Activated CD4-positive, alpha-beta T cell treated with anti-CD3 and anti-CD28 coated beads for 48 hours (primary cell): ENCODE measurements at places on chromosomes 5 and 9.

- no peak for DNase-seq
Measured at GRCh38 chr5:112733586-112733985, 4.1 kb upstream of the APC start.

DNA sequence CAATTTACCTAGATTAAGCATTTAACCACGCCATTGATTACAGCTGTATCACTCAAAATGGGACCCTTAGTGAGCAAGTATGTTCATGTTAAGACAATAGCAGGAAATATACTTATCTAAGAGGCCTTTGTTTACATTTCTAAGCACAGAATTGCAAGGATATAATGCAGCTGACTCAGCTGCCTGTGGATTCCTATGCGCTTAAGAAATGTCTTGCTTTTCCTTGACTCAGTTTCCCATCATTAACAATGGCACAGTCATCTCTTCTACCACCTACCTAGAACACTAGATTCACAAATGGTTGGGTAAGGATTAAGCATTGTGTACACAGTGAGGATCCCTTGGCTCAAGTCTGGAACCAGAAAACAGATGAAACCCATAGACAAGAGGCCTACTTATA is 163.8 kb downstream of the TSSK1B start:
- DNase-seq = no peak

DNA sequence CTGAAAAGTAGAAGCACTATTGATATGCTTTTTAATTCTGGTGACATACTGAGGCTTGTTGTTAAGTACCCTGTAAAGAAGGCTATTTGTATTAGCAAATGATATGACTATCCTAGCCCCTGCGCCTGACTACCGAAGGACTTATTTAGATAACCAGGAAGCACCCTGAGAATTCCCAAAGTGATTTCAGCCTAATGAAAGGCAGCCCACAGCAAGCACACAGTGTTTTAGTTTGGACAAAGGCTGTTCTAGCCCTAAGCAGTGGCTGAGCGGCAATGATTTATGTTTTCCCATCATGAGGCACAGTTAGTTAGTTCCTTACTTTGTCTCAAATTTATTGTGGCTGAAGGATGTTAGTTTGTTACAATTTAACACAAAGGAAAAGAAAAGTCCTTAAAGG is 235.3 kb downstream of the KCTD16 start:
- DNase-seq = no peak

GRCh38 chr9:129523943-129524581 is 96.8 kb downstream of the C9orf50 start:
- no peak for DNase-seq

GRCh38 chr5:1801967-1802295 is 724 bp downstream of the NDUFS6 start:
- DNase-seq = peak; percentile 22

- DNase-seq = no peak
Measured at GRCh38 chr9:4829969-4830368, 37.2 kb downstream of the RCL1 start.

- no peak for DNase-seq
Measured at GRCh38 chr5:59873113-59873512, 20.4 kb downstream of the PDE4D start.

DNA sequence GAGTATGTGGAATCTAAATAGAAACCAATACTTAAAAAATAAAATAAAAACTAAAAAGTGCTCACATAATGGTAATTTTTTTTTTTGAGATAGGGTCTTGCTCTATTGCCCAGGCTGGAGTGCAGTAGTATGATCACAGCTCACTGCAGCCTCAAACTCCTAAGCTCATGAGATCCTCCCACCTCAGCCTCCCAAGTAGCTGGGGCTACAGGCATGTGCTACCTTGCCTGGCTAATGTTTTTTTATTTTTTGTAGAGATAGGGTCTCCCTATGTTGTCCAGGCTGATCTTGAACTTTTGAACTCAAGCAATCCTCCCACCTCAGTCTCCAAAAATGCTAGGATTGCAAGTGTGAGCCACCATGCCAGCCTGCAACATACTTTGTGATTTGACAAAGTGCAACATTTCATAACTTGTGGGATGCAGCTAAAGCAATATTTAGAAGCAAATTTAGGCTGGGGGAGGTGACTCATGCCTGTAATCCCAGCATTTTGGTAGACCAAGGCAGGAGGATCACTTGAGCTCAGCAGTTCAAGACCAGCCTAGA is 18.4 kb downstream of the AP3B1 start:
- no peak for DNase-seq

DNA sequence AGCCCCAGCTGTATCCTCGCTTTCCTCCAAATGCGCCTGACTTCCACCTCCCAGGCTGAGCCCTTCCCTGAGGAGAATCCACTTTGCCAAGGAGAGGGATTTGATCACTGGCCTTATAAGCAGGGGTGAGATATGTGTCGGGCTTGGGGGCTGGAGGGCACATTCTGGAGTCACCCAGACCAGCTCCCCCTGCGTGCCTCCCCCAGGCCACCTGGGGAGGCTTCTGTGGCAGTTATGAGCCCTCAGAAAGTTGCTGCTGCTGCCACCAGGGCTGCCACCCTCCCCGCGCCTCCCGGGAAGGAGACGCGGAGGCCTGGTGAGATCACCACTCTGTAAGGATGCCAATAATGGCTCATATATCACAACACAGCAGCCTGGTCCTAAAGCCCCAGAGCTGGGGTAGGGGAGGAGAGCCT is 211.5 kb downstream of the PAPPA start:
- no peak for DNase-seq

GRCh38 chr5:11733185-11733839 is 170.9 kb downstream of the CTNND2 start:
- DNase-seq = no peak

DNA sequence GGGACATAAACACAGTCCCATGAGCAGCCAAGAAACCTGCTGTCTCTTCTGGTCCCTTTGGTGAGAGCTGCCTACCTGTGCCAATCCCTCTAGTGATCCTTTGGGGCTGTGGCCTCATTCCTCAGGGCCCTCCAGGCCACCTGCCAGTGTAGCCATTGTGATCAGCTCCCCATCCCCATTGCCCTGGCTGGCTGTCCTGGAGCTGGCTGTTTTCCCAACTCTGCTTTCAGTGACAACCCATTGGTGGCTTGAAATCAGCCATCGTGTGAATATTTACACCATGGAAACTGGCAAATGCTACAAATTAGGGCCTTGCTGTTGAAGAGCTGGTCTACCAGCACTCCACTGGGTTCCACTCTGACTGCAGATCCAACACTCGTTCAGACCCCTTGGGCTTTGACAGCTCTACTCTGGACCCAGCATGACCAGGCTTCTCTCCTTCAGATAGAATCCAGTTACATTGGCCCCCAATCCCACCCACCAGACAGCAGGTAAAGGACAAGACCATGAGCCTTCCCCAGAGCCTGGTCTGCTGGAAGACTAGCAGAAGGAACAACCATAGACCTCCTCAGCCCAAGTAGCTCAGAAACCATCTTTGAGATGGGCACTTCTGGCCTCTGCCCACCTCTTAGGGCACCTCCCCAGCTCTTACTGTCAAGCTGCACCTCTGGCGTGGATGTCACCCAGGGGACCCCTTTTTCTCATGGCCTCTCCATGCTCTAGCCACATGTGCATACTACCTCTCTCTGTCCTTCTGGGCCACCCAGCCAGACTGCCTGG is 69.2 kb upstream of the NEK6 start:
- no peak for DNase-seq

- no peak for DNase-seq
Measured at GRCh38 chr5:125890511-125890931, 532.7 kb upstream of the GRAMD2B start.

GRCh38 chr5:112996830-112997374 is 20.3 kb downstream of the DCP2 start:
- no peak for DNase-seq

GRCh38 chr9:129549684-129550083 is 71.2 kb downstream of the C9orf50 start:
- DNase-seq = no peak

- DNase-seq = no peak
Measured at GRCh38 chr5:59103303-59103702, 520.4 kb downstream of the RAB3C start.

DNA sequence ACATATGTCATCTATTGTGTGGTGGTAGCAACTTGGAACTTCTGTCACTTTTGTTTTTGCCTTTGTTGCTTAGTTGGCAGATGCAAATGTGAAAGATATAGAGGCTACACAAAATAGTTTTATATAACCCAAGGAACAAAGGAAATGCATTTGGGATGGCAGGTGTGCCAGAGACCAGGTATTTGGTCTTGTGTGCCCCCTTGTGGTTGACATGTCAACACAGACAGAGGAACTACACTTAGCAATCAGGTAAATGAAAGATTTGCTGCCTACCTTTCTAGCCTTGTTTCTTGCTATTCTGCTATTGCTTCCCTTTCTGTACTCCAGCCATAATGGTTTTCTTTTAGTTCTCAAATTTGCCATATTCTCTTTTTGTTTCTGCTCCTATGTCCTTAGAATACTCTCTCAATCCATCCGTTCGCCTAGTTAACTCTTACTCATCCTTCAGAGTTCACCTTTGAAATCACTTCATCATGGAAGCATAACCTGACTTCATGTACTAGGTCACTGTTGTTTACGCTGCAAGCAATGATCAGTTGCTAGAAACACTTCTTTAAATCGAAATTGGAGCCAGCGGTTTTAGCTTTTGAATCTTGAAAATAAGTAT is 119.5 kb downstream of the TRPM3 start:
- peak; percentile 3 for DNase-seq

DNA sequence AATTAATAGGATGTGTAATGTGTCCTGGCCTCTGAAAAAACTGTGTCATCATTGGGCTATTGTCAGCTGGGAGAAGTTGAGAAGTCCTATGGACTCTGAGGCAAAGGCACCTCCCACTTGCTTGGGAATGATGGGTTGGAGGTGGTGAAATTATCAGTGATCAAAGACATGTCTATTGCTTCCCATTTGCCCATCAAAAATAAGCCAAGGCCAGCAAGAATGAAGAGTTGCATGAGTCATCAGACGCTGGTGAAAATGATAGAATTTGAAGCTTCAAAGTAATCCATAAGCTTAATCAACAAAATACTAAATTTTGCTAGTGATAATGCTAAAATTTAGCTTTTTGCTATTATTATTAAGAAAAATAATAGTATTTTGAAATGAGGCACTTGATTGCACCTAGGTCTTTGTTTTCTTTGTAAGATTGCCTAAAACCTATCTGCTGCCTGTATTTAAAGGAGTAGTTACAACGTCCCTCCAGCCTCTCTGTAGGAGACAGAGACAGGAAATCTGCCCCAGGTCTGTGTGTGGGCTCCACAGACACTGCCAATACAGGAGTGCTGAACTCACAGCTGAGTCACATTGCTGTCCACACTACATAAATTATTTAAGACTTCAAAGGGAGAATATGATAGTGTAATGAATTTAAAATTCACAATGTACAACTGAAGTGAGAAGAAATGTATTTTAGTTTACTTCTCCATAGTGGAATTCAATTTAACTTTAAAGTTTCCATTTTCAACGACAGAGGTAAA is 48.4 kb upstream of the APC start:
- DNase-seq = no peak

DNA sequence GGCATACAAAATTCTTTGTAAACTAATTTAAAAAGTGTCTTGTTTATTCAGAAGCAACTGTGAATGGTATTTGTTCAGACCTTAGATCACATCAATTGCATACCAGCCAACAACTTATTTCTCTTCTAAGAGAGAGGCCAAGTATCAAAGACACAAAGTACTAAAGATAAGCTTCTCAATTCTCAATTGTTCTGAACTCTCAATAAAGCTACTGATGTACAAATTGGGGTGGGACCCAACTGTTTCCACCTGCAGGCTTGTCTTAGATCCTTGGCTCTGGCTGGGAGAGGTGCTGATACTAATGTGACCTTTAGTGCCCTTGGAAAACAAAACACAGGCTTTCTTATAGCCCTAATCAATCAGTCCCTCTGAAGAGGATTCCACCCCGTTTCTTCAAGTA is 22.1 kb downstream of the XRCC4 start:
- no peak for DNase-seq

DNA sequence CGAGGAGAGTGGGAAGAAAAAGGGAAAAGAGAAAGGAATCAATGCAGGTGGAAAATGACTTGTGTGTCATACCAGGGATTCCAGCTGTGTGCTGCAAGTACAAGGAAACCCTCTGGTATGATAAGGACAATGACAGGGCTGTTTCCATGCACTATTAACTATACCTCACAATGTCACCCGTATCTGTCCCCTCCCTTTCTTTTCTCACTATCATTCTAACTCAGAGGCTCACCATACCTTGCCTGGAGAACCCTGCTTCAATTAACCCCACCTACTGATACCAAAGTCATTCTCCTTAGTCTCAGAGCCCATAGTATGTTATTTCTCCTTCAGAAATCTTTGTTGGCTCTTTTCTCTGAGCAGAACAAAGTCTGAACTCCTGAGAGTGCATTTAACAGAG is 236.2 kb upstream of the NREP start:
- DNase-seq = no peak

DNA sequence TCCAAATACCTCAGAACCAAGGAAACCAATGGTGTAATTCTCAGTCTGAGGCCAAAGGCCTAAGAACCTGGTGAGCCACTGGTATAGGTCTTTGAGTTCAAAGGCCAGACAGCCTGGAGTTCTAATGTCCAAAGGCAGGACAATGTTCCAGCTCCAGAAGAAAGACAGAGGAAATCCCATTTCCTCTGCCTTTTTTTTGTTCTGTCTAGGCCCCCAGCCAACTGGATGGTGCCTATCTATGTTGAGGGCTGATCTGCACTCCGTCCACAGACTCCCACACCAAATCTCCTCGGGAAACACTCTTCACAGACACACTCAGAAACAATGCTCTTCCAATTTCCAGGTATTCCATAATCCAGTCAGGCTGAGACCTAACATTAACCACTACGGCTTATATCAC is 30.1 kb downstream of the FNIP1 start:
- no peak for DNase-seq

GRCh38 chr9:104286799-104287198 is 192.7 kb downstream of the SMC2 start:
- no peak for DNase-seq

DNA sequence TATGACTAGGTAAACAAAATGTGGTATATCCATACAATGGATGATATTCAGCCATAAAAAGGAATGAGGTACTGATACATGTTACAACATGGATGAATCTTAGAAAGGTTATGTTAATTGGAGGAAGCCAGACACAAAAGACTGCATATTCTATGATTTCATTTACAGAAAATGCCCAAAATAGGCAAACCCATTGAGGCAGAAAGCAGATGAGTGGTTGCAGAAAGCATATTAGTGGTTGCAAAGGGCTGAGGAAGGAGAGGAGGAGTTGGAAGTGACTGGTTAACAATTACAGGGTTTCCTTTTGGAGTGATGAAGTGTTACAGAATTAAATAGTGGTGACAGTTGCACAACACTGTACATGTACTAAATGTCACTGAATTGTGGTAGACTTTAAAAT is 17.7 kb downstream of the PLGRKT start:
- DNase-seq = no peak

GRCh38 chr5:32503261-32503660 is 58.7 kb upstream of the ZFR start:
- DNase-seq = no peak

GRCh38 chr5:74613283-74613682 is 27.2 kb downstream of the ENC1 start:
- no peak for DNase-seq
